ENCODE measurements at places on chromosomes 13 and 19. TPM values are rescaled to one million over a fixed set of nuclear protein-coding genes. Genes with fewer than 3 reads are reported as not detected.

The SPACA4 gene
- polyA plus RNA-seq: 0.08 TPM

The DLEU7 gene
- not detected for polyA plus RNA-seq

The IZUMO2 gene
- polyA plus RNA-seq: not detected

The ZIM2 gene
- polyA plus RNA-seq: not detected

DNA sequence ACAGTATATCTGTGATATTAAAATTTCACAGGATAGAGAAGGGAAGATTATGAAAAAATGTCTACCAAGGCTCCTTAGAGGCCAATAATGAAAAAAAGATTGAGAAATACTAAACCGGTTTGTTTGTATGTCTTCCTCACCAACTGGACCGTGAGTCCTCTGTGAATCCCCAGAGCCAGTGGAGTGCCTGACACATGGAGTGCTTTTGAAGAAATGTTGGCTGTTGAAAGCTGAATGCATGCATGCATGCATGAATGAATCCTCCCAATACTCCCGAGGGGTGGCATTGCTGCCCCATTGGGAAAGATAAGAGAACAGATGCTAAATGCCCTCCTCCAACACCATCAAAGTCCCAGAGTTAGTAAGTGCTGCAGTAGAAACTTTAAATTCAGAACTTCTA, 152.7 kb upstream of the SERP2 start:
- no peak for DNase-seq

DNA sequence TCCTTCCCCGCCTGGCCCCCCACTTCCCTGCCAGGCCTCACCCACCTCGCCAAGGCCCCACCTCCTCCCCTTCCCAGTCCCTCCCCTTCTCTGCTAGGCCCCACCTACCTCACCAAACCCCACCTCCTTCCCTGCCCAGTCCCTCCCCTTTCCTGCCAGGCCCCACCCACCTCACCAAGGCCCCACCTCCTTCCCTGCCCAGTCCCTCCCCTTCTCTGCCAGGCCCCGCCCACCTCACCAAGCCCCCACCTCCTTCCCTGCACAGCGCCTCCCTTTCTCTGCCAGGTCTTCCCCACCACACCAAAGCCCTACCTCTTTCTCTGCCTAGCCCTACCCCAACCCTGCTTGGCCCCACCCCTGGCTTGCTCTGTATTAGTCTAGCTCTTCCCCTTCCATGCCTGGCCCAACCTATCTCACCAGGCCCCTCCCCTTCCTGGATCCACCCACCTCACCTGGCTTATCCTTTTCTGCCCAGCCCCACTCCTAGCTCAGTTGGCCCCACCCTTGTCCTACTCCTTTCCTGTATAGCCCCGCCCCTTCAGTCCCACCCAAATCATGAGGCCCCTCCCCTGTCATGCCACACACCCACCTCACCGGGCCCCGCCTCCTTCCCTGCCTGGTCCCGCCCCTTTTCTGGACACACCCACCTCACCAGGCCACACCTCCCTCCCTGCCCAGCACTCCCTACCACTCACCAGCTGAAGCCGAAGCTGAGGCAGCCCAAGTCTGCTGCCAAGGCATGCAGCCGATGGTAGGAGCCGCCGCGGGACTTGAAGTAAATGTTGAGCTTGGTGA, 16.2 kb downstream of the CERS1 start:
- DNase-seq: peak; percentile 19

DNA sequence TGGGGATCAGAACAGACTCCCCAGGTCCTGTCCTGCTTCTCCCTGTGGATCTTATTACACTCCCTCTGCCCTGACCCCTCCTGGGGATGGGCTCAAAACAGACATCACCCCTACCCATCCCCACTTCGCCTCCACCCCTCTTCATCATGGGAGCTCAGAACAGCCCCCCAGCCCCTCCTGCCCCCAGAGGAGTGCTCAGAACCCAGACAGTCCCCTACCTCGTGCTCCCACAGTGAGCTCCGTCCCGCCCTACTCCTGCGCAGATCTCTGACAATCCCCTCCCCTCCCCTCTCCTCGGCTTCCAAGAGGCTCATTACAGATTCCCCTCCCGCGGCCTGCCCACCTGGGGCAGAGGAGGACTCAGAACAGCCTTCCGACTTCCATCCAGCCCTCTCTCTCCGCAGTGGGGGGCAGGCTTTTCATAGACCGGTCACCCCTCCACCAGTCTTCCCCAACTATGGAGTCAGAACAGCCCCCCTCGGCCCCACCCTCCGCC, 6.1 kb downstream of the NXNL1 start:
- no peak for DNase-seq

GRCh38 chr19:2503521-2504109, 27.7 kb downstream of the GADD45B start:
- peak; percentile 72 for DNase-seq

GRCh38 chr19:7272856-7273578, 21.2 kb downstream of the INSR start:
- DNase-seq: no peak

DNA sequence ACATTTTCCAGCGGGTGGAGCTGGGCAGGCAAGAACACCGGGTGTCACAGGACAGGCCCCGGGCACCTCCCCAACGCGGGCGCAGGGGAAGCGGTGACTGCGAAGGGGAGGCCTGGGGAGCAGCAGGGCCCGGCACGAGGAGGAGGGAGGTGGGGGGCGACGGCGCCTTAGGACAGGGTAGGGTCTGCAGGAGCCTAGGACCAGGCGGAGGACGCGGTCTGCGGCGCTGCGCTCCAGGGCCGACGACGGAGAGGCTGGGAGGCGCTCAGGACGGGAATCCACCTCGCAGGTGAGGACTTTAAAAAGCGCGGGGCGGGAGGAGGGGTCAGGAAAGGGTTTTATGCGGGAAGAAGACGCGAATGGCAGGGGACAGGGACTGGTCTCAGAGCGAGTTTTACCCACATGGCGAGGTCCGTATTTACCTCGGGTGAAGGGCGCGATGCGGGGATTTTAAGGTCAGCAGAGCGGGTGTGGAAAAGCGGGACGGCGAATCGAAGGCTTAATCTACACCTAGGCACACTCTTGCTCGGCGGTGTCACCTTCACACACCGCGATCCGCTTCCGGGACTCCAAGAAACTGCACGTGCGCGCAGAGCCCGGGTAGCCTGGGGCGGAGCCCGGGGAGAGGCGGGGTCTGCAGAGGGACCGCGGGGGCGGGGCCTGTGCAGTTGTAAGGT, 13.5 kb downstream of the ERVV-2 start:
- no peak for DNase-seq

DNA sequence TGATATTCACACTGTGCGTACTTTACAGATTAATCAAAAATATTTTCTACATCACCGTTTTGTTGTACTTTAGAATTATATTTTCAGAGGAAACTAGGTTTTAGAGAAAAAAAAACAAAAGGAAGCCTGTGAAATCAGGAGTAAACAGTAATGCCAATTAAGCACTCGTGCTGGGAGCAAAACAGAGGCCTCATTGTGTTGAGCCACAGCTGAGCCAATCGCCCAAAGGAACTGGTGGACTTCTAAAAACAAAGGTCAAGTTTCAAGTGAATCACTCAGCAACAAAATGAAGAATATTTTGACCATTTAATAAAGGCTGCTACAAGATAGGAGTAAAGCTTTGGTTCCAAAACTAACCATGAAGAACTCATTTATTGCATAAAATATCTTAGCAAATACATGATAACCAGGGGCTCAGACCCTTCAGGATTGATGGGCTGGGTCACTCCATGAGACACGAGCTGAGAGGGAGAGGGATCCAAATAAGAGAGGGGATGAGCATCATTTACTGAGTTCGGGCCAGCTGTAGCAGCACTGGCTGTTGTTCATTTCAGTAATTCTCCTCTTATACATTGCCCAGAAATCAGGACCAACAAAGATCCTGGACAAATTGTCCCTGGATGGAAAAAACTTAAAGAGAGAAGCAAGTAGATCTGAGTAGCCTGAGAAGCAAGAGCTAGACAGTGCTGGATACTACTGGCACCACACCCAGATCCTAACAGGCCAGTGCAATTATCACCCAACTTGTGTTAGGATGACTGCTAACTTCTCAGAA, 8.3 kb upstream of the NALCN start:
- no peak for DNase-seq

GRCh38 chr13:63305641-63306133, 1890.0 kb upstream of the PCDH20 start:
- DNase-seq: no peak

DNA sequence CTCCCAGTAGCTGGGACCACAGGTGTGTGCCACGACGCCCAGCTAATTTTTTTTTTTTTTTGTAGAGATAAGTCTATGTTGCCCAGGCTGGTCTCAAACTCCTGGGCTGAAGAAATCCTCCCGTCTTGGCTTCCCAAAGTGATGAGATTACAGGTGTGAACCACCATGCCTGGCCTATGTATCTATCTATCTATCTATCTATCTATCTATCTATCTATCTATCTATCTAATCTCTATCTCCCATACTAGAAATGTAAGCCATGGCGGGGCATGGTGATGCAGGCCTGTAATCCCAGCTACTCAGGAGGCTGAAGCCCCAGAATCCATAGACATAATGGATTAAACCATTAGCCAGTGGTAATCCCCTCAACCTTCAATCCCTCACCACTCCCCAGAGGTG, 6.5 kb upstream of the SERTAD3 start:
- no peak for DNase-seq

DNA sequence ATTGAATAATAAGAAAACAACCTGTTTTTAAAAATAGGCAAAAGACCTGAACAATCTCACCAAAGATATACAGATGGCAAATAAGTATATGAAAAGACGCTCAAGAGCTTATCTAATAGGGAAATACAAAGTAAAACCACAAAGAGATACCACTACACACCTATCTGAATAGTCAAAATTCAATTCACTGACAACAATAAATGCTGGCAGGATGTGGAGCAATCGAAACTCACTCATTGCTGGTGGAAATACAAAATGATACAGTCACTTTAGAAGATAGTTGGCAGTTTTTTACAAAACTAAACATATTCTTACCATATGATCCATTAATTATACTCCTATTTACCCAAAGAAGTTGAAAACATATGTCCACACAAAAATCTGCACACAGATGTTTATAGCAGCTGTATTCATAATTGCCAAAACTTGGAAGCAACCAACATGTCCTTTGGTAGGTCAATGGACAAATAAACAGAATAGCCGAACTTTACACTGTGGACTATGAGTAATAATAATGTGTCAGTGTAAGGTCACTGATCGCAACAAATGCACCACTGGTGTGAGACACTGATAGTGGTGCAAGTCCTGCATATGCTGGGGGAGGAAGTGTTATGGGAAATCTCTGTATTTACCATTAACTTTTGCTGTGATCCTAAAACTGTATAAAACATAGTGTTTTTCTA, 20.8 kb downstream of the ZC3H13 start:
- DNase-seq: no peak

DNA sequence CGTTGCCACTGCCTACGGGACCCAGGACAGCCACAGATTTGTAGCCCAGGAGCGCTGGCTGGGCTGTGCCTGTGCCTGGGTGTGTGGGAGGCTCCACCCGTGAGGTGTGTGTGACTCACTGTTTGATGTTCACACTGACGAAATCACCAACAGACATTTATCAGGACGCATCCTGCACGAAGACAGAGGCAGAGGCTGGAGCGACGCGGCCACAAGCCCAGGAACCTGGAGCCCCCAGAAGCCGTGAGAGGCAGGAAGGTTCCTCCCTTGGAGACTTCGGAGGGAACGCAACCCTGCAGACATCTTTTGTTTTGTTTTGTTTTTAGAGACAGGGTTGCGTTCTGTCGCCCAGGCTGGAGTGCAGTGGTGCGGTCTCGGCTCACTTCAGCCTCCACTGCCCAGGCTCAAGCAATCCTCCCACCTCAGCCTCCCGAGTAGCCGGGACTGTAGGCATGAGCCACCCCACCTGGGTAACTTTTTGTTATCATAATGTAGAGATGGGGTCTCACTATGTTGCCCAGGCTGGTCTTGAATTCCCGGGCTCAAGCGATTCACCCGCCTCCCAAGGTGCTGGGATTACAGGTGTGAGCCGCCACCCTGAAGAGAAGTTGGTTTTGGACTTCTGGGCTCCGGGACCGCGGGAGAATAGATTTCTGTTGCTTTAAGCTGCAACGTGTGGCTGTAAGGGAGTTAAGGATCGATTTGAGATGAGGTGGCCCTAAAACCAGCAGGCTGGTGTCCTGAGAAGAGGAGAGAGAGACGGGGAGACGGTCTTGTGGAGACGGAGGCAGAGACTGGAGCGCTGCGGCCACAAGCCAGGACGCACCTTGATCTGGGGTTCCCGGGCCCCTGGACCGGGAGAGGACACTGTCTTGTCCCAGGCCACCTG, 24.9 kb upstream of the WDR18 start:
- no peak for DNase-seq

- no peak for DNase-seq
Observed at GRCh38 chr13:84130495-84131114, 248.3 kb upstream of the SLITRK1 start.

- no peak for DNase-seq
Observed at GRCh38 chr19:14370169-14370939, 10.9 kb upstream of the ADGRE5 start.

Measured in keratinocyte (primary cell).